ENCODE measurements at places on chromosomes 4 and X.

- no peak for DNase-seq
Observed at GRCh38 chr4:3294401-3295241, 1.8 kb downstream of the RGS12 start.

DNA sequence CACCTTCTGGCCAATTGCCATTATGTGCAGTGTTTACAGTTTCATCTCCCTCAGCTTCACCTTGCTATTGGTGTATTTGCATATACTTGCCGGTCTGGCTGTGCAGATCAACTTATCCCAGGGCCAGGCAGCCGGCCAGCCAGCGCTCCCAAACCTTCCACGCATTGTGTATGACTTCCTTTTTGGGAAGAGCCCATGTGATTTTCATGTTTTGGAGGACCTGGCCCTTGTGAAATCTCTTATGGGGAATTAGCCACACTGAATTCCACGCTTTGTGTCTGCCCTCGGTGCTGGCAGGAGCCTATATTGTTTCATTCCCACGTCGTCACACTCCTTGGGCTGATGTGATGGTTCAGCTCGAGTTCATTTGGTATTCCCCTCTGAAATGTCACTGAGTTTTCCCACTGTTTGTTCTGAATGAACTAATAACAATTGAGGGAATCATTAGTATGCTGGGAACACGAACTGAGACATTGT lies 6.0 kb upstream of the PDLIM3 start:
- no peak for DNase-seq

DNA sequence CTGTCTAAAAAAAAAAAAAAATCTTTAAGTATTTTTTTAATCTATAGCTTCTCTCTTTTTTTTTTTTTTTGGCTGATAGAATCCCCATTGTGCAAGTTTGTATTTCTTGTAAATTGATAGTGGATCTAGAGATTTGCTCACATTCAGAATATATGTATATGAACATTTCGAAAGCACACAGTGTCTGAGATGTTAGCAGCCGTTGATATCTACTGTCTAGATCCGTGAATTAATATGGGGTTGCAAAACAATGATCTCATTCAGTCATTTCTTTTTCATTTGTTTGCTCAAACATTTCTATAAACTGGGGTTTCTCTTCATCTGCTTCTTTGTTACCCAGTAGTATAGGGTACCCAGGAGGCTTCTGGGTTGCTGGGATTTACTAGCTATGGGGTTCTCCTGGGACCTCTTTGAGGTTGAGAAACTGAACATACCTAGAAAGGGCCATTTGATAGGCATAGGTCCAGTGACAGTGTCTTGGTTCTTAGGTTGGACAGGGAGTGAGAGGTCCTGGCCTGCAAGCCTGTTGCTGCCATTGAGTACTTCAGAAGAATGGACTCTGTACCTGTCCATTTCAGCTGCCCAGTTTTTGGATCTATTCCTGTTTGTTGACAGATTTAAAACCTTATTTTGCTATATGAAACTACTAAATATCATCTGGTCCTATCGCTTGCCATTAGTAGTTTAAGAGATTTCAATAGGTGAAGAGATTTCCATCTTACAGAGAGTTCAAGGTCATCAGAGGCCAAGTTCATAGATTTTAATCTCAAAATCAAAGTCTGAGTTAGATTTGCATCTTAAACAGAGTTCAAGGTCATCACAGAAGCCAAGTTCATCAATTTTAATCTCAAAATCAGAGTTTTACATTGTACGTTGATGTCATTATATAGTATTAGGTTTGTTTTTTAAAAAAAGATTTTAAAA lies 50.8 kb downstream of the WWC2 start:
- DNase-seq = no peak

- peak; percentile 60 for DNase-seq
Observed at GRCh38 chr4:86338989-86339388, 20.9 kb downstream of the MAPK10 start.

DNA sequence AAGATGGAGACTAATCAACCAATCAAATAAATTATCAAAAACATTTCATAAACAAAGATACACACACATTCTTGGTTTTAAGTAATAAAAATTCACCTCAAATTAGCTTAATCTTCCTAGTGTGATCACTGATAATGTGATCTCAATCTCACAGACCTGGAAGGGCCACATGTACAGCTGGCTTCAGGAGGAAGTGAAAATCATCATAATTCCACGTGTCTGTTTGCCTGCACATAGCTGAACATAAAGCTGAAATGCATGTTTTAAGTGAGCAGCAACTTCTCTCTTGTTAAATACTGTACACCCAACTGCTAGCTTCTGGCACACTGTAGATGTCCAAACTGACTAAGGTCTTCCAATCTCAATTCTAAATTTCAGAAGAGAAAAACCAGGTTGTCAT lies 53.8 kb downstream of the ARHGAP6 start:
- no peak for DNase-seq

DNA sequence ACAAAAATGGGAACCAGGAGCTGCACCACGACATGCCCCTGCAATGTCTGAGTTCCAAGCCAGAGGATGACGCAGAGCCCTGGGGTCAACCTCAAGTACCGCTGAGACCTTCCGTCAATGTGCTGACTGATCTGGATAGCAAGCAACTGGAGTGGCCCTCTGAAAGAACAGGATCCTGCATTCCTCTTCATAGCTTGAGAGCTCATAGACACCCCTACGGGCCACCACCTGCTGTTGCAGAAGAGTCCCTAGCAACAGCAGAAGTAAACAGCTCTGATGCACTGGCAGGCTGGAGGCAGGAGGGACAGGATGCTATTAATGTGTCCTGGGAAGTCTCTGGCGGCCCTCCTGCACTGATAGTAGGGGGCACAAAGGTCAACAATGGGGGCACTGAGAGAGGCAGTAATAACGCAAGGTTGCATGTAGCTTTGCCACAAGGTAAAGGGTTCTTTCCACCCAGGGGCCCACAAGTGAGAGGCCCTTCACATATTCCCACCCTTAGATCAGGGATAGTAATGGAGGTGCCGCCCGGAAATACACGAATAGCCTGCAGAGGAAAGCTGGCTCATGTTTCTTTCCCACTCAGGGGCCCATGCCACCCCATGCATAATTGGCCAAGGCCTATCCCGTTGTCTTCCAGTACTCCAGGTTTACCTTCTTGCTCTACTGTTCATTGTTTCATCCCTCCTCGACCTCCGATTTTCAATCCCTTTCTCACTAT lies 1.3 kb downstream of the PRR32 start:
- DNase-seq = no peak

DNA sequence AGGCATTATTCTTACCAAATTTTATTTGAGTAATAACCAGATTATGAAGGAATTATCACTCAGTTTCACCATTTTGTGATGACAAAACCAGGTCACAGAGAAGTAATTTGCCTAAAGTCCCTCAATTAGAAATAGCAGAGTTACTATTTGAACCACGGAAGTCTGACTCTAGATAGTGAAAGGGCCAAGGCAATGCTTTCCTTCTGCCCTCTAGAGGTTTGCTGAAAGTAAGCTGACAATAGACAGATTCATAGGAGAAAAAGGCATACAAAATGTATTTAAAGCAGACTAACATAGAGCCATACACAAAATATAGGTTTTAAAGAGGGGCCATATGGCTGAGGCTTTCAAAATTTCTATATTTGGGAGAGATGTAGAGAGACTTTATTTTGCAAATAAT lies 43.1 kb downstream of the CXXC4 start:
- DNase-seq = no peak

GRCh38 chrX:134013092-134013497 lies 27.7 kb upstream of the GPC3 start:
- DNase-seq = no peak

DNA sequence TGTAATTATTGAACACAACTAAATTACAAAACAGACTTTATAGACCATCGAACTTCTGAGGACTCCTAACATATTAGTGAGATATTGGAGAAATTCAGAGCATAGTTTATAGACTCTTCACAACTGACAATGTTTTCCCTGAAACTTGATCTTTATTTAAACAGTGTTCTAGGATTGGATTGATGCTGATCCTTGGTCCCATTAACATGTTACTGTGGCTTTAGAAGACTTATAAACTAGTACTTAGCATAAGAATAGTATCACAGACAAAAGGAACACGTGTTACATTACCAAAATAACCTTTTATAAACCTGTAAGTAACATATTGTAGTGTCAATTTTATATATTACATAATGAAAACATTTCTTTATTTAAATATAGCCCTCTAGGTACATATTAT lies 689.6 kb downstream of the CCSER1 start:
- no peak for DNase-seq

DNA sequence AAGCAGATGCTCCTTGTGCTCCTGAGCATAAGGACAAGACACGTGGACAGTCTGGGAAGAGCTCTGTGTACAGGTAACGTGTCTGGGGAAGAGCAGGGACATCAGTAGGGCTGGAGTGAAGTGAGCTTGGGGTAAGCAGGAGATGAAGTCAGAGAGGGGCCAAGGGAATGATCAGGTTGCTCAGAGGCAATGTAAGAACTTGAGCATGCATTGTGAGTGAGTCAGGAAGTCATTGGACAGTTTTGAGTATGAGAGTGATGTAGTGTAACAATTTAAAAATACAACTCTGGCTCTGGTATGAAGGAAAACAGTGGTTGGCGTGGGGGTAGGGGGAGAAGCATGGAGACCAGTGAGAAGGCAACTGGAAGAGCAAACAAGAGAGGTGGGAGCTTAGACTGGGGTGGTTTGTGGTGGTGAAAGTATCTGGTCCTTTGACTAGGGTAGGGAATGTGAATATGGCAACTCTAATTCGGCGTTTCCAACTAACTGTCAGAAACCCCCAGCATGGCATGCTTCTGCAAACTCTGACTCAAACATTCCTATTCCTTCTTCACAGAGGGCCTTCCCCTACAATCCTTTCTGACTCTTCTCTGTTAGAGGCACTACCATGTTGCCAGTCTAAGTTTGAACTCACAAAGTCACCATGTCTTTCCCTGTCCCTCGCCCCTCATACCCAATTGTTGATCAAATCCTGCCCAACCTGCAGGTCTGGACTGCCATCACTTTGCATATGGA lies 57.2 kb downstream of the STBD1 start:
- no peak for DNase-seq

DNA sequence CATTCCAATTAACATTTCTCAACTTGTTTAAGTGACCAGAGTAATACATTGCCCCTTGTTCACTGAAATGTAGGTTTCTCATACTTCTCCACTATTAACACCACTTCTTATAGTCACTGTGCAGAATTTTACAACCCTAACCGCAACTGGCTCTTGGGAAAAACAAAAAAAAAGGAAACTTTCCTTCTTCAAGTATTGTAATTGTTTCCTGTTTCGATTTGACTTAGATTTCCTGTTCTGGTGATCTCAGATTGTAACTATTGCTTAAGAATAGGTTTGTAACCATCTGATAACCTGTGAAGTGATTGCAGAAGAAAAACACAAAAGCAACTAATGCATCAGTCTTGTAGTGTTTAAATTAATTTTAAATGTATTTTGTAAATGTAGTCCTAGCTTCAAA lies 594.7 kb upstream of the GALNT7 start:
- no peak for DNase-seq

DNA sequence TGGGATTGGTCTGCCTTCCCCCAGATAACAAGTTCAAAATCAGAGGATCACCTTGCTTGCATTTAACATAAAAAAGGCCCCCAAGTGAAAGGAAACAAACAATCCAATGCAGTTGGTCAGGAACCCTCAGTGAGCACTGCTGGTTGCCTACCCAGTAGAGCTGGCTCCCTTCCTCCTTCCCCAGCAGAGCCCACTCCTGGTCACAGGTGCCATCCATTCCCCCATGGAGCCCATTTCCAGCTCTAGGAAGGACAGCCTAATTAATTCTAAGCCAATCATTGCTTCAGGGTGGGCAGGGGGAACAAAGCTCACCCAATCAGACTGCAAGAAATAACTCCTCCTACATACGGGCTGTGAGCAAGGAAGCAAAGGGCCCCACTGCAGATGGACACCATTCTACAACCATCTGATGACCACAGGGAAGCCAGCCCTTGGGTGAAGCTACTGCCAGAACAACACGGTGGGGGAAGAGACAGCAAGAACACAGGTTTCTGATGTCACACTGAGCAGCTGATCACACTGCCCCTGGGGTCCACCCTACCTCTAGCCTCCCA lies 86.5 kb downstream of the SH3KBP1 start:
- no peak for DNase-seq

Data from brain pericyte (primary cell).